Kidney (tissue), 22 donors: ENCODE measurements at places on chromosomes 12 and 14. TPM values are rescaled to one million over a fixed set of nuclear protein-coding genes. Genes with fewer than 3 reads are reported as not detected.

The SYNDIG1L gene
- total RNA-seq, result 0.13 TPM

The KLRC1 gene
- total RNA-seq, result 1.4 TPM

The MYO1A gene
- 0.25 TPM for total RNA-seq

The COQ5 gene
- total RNA-seq, result 26.5 TPM

The TMED10 gene
- total RNA-seq, result 401 TPM

GRCh38 chr12:77362509-77363210 is 297.3 kb upstream of the E2F7 start:
- H3K27me3 ChIP-seq, result no peaks in the 10 kb centered on the region
- no peak overlapping the region for H3K27ac ChIP-seq
- no peak overlapping the region for H3K4me3 ChIP-seq
- H3K36me3 ChIP-seq, result no peaks in the 10 kb centered on the region

DNA sequence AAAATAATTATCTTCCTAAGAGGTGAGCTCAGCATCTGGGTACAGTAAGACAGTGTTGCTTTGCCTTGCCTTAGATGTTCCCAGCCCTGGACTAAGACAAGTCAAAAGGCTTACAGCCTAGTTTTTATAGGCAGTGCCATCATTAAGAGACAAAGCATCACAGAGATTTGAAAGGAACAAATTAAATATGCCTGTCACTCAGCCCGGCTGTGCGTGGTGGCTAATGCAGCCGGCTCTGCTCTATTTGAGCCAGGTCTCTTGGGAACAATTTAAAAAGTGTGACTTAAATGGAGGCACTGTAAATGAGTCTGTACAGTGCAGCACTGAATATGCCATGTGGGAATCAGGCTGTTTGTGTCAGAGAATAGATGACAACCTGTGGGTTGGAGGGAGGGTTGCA is 1687.4 kb upstream of the FLRT2 start:
- H3K4me3 ChIP-seq, result no peak overlapping the region
- H3K27me3 ChIP-seq, result no peaks in the 10 kb centered on the region
- no peaks in the 10 kb centered on the region for H3K36me3 ChIP-seq

- H3K27me3 ChIP-seq, result no peaks in the 10 kb centered on the region
- no peak for DNase-seq
- H3K36me3 ChIP-seq, result peaks cover 21% of the 10 kb centered on the region
- no peak overlapping the region for H3K4me3 ChIP-seq
- no peaks in the 10 kb centered on the region for H3K4me1 ChIP-seq
- H3K27ac ChIP-seq, result no peak overlapping the region
Observed at GRCh38 chr12:6667559-6668210, 4.8 kb upstream of the ING4 start.

DNA sequence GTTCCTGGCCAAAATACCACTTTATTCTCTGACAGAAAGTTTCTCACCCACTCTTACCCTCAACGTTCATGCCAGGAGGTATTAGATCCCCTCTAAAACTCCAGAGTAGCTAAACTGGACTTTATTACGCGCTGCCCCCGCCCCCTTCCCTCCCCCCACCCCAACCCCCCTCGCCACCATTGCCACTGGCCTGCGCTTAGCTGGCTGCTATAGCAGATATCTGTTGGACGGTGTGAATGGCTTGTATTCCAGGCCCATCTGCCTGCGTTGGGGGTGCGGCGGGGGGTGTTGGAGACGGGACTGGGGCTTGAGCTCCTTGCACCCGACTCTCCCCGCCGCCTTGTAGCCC is 564 bp upstream of the THTPA start:
- peaks cover 5% of the 10 kb centered on the region for H3K4me1 ChIP-seq
- H3K27ac ChIP-seq, result peak overlapping the region; percentile 97
- peak overlapping the region; percentile 88 for H3K4me3 ChIP-seq
- H3K36me3 ChIP-seq, result peaks cover 8% of the 10 kb centered on the region
- peaks cover 1% of the 10 kb centered on the region for H3K27me3 ChIP-seq
- DNase-seq, result no peak

DNA sequence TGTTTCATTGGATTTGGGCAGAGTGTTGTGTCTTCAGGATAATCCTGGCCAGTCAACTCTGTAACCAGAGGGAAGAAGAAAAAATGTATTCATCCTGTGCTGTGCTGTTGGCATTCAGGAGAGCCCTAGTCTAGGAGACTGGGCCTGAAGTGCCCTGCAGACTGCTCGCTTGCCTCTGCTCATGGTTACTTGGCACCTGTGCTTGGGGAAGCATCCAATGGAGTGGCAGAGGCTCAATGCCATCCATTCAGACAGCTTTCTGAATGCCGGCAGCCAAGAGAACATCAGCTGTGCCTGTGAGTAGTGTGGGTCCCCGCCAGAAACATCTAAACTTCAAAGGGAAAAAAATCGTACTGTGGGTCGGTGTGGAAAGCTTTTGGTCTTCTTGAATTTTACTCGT is 124.2 kb downstream of the SRGAP1 start:
- H3K4me3 ChIP-seq, result no peak overlapping the region
- no peak for DNase-seq
- H3K4me1 ChIP-seq, result no peaks in the 10 kb centered on the region
- H3K36me3 ChIP-seq, result no peaks in the 10 kb centered on the region
- H3K27me3 ChIP-seq, result no peaks in the 10 kb centered on the region

GRCh38 chr14:33564774-33565630 is 385.9 kb downstream of the EGLN3 start:
- H3K27me3 ChIP-seq, result no peaks in the 10 kb centered on the region
- no peak overlapping the region for H3K4me3 ChIP-seq
- no peak for DNase-seq
- peaks cover 2% of the 10 kb centered on the region for H3K4me1 ChIP-seq
- no peak overlapping the region for H3K27ac ChIP-seq

GRCh38 chr14:23307687-23308644 is 1.3 kb downstream of the BCL2L2 start:
- H3K27me3 ChIP-seq, result no peaks in the 10 kb centered on the region
- no peak for DNase-seq
- no peaks in the 10 kb centered on the region for H3K4me1 ChIP-seq
- H3K27ac ChIP-seq, result peak overlapping the region; percentile 88
- H3K4me3 ChIP-seq, result peak overlapping the region; percentile 87

GRCh38 chr14:59438195-59438647 is 27.0 kb downstream of the GPR135 start:
- H3K36me3 ChIP-seq, result no peaks in the 10 kb centered on the region
- H3K4me3 ChIP-seq, result no peak overlapping the region
- no peaks in the 10 kb centered on the region for H3K4me1 ChIP-seq
- no peaks in the 10 kb centered on the region for H3K27me3 ChIP-seq
- H3K27ac ChIP-seq, result no peak overlapping the region

DNA sequence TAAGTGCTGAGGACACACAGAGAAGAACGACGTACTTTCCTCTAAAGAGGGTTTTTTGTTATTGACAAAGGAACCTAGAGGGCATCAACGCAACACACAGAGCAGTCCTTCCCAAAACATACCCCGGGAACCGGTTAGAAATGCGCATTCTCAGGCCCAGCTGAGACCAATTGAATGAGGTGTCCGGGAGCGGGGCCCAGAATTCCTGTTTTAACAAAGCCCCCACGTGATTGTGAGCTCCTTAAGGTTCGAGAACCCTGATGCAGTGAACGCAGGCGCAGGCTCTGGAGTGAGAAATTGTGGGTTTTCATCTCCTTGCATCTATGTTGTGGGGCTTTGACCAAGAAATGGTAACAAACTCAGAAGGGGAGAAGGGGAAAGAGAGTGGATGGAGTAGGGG is 51.0 kb upstream of the TBX3 start:
- H3K36me3 ChIP-seq, result no peaks in the 10 kb centered on the region
- H3K4me3 ChIP-seq, result no peak overlapping the region
- H3K27ac ChIP-seq, result no peak overlapping the region
- H3K4me1 ChIP-seq, result no peaks in the 10 kb centered on the region
- no peak for DNase-seq

DNA sequence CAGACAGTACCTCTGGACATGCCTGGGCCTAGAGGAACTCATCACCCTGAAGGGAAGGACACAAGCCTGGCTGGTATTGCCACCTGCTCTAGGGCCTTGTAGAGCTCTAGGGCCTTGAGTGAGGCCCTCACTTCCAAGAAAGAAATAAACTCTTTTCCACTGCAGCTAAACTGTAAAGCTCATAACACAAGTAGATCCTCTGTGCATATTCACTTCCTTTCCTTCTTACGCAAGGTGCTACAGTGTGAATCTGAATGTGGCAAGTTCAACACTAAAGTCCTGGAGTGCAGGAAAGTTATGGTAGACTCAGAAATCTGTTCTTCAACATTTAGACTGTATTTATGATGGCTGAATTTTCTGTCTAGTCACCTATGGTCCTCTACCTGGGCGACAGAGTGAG is 14.5 kb downstream of the RNASE3 start:
- H3K27ac ChIP-seq, result no peak overlapping the region
- H3K4me1 ChIP-seq, result no peaks in the 10 kb centered on the region
- DNase-seq, result no peak
- no peaks in the 10 kb centered on the region for H3K36me3 ChIP-seq
- H3K27me3 ChIP-seq, result no peaks in the 10 kb centered on the region
- no peak overlapping the region for H3K4me3 ChIP-seq

- no peaks in the 10 kb centered on the region for H3K4me1 ChIP-seq
- no peak for DNase-seq
- no peaks in the 10 kb centered on the region for H3K27me3 ChIP-seq
- no peak overlapping the region for H3K4me3 ChIP-seq
Observed at GRCh38 chr12:111314953-111315539, 53.8 kb downstream of the PHETA1 start.

DNA sequence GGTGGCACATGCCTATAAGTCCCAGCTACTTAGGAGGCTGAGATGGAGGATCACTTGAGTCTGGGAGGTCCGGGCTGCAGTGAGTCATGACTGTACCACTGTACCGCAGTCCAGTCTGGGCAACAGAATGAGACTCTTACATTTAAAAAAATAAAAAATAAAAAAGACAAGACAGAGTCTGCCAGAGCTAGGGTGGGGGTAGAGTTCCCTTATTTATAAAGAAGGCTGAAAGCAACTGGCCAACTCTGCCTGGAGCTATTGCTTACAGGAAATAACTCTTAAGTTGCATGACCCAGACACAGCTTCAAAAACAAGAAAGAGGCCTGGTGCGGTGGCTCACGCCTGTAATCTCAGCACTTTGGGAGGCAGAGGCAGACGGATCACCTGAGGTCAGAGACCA is 31.5 kb downstream of the NUMB start:
- DNase-seq, result no peak
- H3K36me3 ChIP-seq, result no peaks in the 10 kb centered on the region
- H3K4me1 ChIP-seq, result peaks cover 8% of the 10 kb centered on the region
- peak overlapping the region; percentile 1 for H3K27ac ChIP-seq
- no peaks in the 10 kb centered on the region for H3K27me3 ChIP-seq
